ENCODE measurements at places on chromosomes 4 and X. TPM values are rescaled to one million over a fixed set of nuclear protein-coding genes. Genes with fewer than 3 reads are reported as not detected.
A peak's percentile ranks its signal among the peaks of the same experiment; 100 is the strongest.

- no peak overlapping the region for H3K27ac ChIP-seq
- H3K4me3 ChIP-seq, result no peak overlapping the region
- no peaks in the 10 kb centered on the region for H3K36me3 ChIP-seq
- no peaks in the 10 kb centered on the region for H3K4me1 ChIP-seq
- H3K27me3 ChIP-seq, result peaks cover 14% of the 10 kb centered on the region
These were observed 60.2 kb upstream of the CLDN34 start for GRCh38 chrX:9906919-9907318.

Gene MMGT1
- total RNA-seq, result 25.2 TPM

DNA sequence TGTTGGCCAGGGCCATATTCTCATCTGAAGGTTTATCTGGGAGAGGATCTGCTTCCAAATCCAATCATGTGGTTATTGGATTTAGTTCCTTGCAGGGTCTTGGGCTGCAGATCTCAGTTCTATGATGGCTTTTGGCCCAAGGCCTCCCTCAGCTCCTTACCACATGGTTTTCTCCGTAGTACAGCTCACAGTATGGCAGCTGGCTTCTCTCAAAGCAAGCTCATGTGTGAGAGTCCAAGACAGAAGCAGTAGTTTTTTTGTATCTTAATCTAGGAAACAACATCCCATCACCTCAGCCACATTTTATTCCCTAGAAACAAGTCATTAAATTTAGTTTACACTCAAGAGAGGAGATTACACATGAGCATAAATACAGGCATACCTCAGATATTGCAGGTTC, 24.5 kb downstream of the MND1 start:
- no peak for DNase-seq
- H3K27me3 ChIP-seq, result no peaks in the 10 kb centered on the region
- no peak overlapping the region for H3K27ac ChIP-seq
- no peak overlapping the region for H3K4me3 ChIP-seq
- peaks cover 48% of the 10 kb centered on the region for H3K36me3 ChIP-seq
- peaks cover 6% of the 10 kb centered on the region for H3K4me1 ChIP-seq

- H3K4me3 ChIP-seq, result no peak overlapping the region
- H3K4me1 ChIP-seq, result no peaks in the 10 kb centered on the region
- H3K27ac ChIP-seq, result no peak overlapping the region
These were observed 71.4 kb downstream of the ABCG2 start for GRCh38 chr4:88087004-88087403.

- H3K4me3 ChIP-seq, result peak overlapping the region; percentile 98
- no peak overlapping the region for H3K27ac ChIP-seq
- peaks cover 6% of the 10 kb centered on the region for H3K36me3 ChIP-seq
- DNase-seq, result no peak
- H3K27me3 ChIP-seq, result peaks cover 2% of the 10 kb centered on the region
- peaks cover 29% of the 10 kb centered on the region for H3K4me1 ChIP-seq
These were observed 2.1 kb downstream of the COPS4 start for GRCh38 chr4:83036991-83037665.

Gene NDP
- total RNA-seq, result not detected

Gene TCEAL6
- not detected for total RNA-seq

Gene KCNE5
- 0.52 TPM for total RNA-seq

- H3K4me1 ChIP-seq, result no peaks in the 10 kb centered on the region
- DNase-seq, result no peak
- H3K27me3 ChIP-seq, result no peaks in the 10 kb centered on the region
- H3K4me3 ChIP-seq, result no peak overlapping the region
- H3K27ac ChIP-seq, result no peak overlapping the region
These were observed 15.5 kb upstream of the ASIC5 start for GRCh38 chr4:155881555-155881954.

GRCh38 chr4:102141842-102142241, 203.4 kb downstream of the SLC39A8 start:
- no peaks in the 10 kb centered on the region for H3K4me1 ChIP-seq
- H3K36me3 ChIP-seq, result no peaks in the 10 kb centered on the region
- DNase-seq, result no peak

- no peak overlapping the region for H3K4me3 ChIP-seq
- no peaks in the 10 kb centered on the region for H3K36me3 ChIP-seq
- H3K27ac ChIP-seq, result no peak overlapping the region
- no peaks in the 10 kb centered on the region for H3K4me1 ChIP-seq
- no peak for DNase-seq
These were observed 977.1 kb upstream of the PRKX start for GRCh38 chrX:4690521-4690920.

GRCh38 chrX:16566571-16566970, 83.4 kb upstream of the S100G start:
- H3K36me3 ChIP-seq, result no peaks in the 10 kb centered on the region
- peaks cover 2% of the 10 kb centered on the region for H3K27me3 ChIP-seq
- no peak overlapping the region for H3K27ac ChIP-seq
- no peak for DNase-seq
- no peak overlapping the region for H3K4me3 ChIP-seq

DNA sequence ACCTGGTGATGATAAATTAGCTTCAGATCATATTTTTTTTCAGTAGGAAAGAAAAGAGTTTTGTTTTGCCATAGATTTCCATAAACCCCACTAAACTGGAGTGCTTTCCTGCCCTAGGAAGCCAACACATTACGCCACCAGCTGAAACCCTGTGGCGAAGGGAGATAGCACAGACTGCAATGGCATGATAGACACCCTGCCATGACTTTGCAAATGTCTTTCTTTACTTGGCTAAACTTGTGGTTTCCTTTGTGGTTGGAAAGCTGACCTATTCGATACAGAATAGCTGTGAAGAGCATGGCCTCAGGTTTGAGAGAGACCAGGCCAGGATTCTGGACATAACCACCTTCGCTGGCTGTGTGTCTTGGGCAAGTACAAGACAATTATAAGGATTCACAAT, 19.1 kb downstream of the MFAP3L start:
- no peaks in the 10 kb centered on the region for H3K4me1 ChIP-seq
- no peak for DNase-seq
- peaks cover 5% of the 10 kb centered on the region for H3K27me3 ChIP-seq
- H3K4me3 ChIP-seq, result no peak overlapping the region
- H3K27ac ChIP-seq, result no peak overlapping the region

DNA sequence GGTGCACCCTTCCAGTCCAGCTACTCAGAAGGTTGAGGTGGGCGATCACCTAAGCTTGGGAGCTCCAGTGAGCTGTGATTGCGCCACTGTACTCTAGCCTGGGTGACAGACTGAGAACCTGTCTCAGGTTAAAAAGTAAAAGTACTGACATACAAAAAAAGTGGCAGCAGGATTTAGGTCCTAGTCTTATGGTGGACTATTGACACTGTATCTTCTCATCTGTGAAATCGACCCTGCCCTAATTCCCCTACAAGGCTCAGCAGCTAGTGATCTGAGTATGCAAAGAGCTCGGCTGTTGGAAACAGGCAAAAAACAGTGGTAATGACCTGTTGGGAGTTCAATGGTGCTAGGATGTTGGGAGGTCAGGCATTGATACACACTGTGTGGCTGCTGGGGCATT, 57.0 kb downstream of the LEF1 start:
- peaks cover 99% of the 10 kb centered on the region for H3K4me1 ChIP-seq
- peak overlapping the region; percentile 27 for H3K4me3 ChIP-seq
- no peak for DNase-seq
- no peaks in the 10 kb centered on the region for H3K27me3 ChIP-seq
- peak overlapping the region; percentile 25 for H3K27ac ChIP-seq
- peaks cover 41% of the 10 kb centered on the region for H3K36me3 ChIP-seq

GRCh38 chr4:76563454-76564122, 128.6 kb downstream of the SHROOM3 start:
- no peak overlapping the region for H3K27ac ChIP-seq
- peaks cover 12% of the 10 kb centered on the region for H3K4me1 ChIP-seq
- peaks cover 5% of the 10 kb centered on the region for H3K27me3 ChIP-seq

Measured in activated T-helper 1 cell treated with anti-CD3 and anti-CD28 coated beads, Interleukin-12 subunit alpha, Interleukin-12 subunit beta, Interleukin-2, Interleukin-4 antibody, amounts not matched to agents 30 ng/mL and 10 ng/mL and 1 ng/mL, durations not matched to agents 14 hours and 24 hours and 36 hours (primary cell).